ENCODE measurements at places on chromosomes 2 and 18.

DNA sequence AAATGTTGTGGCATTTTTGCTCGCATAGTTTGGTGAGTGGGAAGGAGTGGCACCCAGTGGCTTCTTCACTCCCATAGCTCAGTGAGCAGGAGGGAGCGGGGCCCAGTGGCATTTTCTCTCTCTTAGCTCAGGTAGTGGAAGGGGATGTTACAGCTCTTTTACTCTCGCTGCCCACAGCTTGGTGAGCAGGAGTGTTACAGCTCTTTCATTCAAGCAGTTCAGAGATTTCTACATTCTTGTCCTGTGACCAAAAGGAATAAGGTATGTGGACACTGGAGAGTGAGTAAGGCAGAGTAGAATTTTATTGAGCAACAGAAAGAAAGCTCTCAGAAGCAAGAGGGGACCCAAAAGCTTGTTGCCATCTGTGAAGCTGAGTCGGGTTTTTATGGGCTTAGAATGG lies 192.4 kb downstream of the SPAG16 start:
- no peak for ATAC-seq

GRCh38 chr2:71067567-71068217 lies 756 bp upstream of the NAGK start:
- ATAC-seq = peak; percentile 0

GRCh38 chr2:200042944-200043343 lies 87.6 kb downstream of the MAIP1 start:
- ATAC-seq = peak; percentile 27

DNA sequence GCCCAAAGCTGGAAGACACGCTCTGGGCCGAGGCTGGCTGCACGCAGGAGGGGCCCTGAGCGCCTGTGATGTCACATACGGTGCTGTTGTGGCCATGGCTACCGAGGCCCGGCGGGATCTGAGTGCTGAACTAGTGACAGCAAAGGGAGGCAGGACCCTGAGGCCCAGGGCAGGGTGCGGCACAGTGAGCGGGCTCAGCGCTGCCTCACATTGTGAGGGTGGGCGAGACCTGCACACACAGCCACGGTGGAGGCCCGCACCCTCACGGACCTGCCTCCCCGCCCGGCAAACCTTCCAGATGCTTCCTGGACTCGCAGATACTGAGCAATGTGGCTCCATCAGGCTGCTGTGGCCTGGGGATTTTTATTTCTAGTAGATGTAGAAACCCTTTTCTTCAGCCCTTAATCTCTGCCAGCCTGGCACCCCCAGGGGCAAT lies 133.8 kb upstream of the CTDP1 start:
- ATAC-seq = peak; percentile 42

GRCh38 chr2:202193305-202193704 lies 45.1 kb downstream of the SUMO1 start:
- ATAC-seq = no peak

DNA sequence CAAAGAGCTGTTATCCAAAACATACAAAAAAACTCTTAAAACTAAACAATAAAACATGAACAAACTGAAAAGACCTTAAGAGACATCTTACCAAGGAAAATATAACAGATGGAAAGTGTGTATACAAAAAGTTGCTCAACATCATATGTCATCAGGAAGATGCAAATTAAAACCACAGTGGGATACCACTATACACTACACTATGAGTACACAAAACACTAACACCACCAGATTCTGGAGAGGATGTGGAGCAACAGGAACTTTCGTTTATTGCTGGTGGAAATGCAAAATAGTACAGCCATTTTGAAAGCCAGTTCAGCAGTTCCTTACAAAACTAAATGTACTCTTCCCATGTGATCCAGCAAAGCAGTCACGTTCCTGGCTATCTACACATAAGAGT lies 221.4 kb downstream of the CMPK2 start:
- ATAC-seq = no peak

GRCh38 chr2:217510771-217511291 lies 492.0 kb downstream of the TNS1 start:
- peak; percentile 98 for ATAC-seq

GRCh38 chr18:9392726-9393125 lies 58.2 kb downstream of the TWSG1 start:
- ATAC-seq = no peak

- ATAC-seq = no peak
Observed at GRCh38 chr18:44732599-44732998, 51.9 kb downstream of the SETBP1 start.

GRCh38 chr2:56729212-56729611 lies 545.4 kb downstream of the CCDC85A start:
- ATAC-seq = no peak

DNA sequence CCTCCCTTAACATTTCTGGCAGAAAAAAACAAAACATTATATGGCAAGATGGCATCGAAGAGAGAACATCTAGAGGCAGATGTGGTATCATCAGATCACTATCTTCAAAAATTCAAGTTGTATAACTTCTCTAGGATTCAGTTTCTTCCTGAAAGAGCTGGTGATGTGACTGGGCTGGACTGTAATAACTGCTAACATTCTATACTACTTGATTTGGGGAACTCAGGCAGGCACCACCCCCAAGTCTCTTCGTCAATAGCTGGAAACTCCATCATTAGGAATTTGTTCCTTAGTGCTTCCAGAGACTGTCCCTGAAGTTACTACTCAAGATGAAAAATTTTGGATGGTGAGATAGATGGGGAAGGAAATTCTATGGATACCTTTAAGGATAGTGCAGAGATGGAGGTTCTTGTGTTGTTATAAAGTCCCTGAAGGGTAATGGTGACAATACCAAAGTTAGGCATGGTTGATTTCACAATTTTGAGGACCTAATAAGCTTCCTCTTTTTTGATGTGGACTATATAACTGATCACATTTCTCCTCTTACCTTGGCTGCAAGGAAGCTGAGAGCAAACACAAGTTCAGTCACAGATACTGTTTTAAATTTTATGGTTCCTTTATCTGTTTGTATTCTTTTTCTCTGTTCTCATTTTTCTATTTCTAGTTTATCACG lies 59.1 kb upstream of the PGAP1 start:
- ATAC-seq = no peak

DNA sequence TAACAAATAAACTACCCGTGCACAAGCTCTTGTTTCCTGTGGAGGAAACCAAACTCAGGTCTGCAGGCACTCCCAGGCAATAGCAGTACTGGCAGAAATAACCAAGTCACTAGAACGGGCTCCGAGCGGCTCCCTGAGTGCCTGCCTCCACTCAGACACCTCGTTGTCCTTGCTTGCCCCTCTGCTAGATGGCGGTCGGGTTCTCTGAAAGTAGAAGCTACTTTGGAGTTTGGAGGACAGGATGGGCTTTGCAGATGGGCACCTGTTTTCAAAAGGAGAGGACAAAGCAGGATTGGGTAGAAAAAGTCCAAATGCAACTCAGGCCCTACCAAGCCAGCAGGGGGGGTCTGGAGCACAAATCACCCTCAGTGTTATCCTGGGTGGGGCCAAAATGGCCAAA lies 136.4 kb downstream of the LRRC30 start:
- no peak for ATAC-seq

DNA sequence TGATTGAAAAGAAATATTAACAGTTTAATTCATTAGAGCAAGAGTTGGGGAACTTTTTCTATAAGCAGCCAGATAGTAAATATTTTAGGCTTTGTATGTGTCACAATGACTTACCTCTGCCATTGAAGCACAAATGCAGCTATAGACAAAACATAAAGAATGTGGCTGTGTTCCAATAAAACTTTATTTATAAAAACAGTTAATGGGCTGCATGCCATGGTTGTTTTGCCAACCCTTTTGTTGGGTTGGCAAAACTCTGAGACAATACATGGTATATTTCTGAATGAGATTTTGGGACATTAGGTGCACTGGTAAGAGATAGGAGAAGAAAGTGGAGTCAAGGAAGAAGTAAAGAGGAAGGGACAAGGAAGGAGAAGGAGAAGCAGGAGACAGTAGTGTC lies 61.8 kb upstream of the CERS6 start:
- no peak for ATAC-seq

GRCh38 chr2:144692661-144693060 lies 172.7 kb upstream of the ZEB2 start:
- no peak for ATAC-seq

- no peak for ATAC-seq
Observed at GRCh38 chr2:7691961-7692656, 774.9 kb downstream of the RNF144A start.

DNA sequence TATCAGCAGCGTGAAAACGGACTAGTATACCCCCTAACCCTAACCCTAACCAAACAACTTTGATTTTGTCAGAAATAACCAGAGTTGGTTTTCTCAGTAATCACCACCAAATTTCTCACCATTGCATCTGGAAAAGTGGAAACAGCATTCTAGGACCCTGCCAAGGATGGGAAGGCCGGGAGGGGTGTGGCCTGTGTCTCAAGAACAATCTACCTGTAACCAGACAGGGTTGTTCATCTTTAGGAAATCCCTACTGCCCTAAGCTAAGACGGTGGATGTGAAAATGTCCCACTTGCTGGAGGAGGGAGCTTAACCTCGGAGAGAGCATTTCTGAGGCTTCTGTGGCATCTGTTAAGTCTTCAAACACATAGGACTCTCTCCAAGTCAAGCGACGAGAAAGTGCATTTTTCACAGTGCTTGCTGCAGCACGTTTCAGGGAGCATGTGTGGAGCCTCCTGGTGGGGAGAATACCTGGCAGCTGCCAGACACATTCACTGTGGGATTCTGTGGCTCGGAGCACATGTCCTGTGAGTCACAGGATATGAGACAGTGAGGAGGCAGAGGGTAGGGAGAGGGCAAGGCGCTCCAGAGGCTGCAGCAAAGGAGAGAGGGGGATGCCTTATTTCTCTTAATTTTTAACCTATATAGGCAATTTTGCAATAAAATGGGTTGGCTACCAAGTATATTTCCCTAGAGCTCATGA lies 207.5 kb downstream of the SPP2 start:
- ATAC-seq = peak; percentile 54

DNA sequence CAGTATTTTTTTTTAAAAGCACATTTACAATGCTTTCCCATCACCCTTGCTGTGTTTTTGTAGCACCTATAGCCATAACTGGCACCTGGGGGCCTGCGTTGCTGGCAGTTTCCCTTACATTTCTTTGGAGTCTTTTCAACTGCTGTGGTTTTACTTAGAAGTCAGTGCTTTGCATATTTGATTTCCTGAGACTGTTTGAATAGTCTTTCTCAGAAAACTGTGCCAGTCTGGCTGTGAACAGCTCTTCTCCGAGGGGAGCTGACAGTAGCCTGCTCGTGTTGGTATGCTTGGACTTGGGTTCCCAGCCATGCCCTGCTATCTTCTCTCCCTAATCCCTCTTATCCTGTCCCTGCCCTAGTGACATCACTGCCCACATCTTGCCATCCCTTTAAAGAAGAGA lies 81.5 kb downstream of the DPP4 start:
- ATAC-seq = no peak

GRCh38 chr2:236338495-236339184 lies 74.4 kb upstream of the ASB18 start:
- ATAC-seq = peak; percentile 36

GRCh38 chr2:162769066-162769465 lies 69.5 kb downstream of the KCNH7 start:
- ATAC-seq = peak; percentile 48

GRCh38 chr18:22846088-22846683 lies 86.9 kb upstream of the RBBP8 start:
- no peak for ATAC-seq

- peak; percentile 86 for ATAC-seq
Observed at GRCh38 chr18:32542221-32542798, 71.6 kb upstream of the GAREM1 start.

DNA sequence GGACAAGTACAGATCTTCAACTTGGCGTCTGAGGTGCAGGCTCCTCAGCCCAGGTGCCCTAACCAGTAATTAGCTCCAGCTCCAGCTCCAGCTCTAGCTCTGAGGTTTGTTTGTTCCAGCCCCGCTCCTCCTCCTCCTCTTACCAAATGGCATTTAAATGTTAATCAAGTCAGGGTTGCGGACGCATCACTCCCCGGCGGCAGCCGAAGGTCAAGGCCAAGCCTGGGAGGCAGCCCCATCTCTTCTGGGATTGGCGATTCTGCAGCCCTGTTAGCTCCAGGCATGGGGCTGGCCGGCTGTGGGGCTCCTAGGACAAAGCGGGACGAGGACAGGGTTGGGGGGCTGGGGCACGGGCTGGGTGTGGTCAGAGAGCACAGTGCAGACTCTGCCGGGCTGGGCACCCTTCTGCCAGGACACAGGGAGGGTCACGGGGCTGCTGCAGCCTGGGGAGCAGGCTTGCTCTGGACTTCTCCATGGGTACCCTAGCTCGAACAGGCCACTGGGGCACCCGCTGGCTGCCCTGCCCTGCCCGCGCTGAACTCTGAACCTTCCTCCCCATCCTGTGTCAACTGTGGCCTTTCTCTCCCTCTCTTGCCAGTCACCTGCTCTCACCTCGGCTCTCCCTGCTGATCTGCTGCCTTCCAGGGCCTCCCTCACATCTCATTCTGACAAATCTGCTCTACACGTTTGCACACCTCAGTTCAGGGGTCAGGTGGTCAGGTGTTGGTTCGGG lies 203.3 kb downstream of the CELF4 start:
- ATAC-seq = peak; percentile 33

GRCh38 chr18:68284236-68284780 lies 430.6 kb downstream of the TMX3 start:
- no peak for ATAC-seq

DNA sequence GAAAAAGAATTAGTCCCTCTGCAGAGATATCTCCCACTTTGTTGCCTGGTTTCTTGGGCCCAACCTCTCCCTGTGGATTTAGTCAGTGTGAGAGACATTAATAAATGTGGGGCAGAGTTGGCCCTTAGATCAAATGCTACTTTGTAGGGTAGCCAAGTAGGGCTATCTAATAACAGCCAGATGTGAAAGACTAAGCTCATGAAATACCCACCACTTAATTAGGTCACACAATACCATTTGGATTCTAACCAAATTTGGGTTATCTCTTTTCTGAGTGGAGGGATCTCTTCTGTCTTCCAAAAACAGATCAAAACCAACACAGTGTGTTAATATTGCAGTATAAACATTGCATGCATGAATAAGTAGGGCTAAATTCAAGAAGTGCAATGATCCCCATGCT lies 626.8 kb upstream of the ZEB2 start:
- no peak for ATAC-seq

DNA sequence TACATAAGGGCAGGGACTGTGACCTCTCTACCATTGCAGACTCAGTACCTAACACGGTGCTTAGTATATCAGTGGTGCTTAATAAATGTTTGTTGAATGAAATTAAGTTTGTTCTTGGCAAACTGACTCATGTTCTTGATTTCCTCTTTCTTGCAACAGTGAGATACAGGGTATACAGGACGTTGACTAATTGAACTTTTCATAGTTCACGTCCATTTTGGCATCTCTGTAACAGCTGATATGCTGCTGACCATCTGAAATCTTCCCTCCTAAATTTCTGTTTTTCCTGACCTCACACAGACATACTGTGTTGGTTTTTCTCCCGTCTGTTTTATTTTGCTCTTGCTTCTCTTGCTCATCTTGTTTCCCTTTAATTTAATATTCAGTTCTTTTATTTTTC lies 44.2 kb downstream of the LHCGR start:
- ATAC-seq = no peak

- no peak for ATAC-seq
Observed at GRCh38 chr18:8802017-8802672, 96.8 kb downstream of the MTCL1 start.

- ATAC-seq = no peak
Observed at GRCh38 chr2:652881-653480, 24.2 kb downstream of the TMEM18 start.

GRCh38 chr2:1662606-1663180 lies 81.6 kb downstream of the PXDN start:
- ATAC-seq = no peak
